Right cardiac atrium (tissue), 5 donors: ENCODE measurements at places on chromosomes 16 and 17. TPM values are rescaled to one million over a fixed set of nuclear protein-coding genes. Genes with fewer than 3 reads are reported as not detected.

GRCh38 chr16:48252013-48252412 lies 4.7 kb upstream of the ABCC11 start:
- DNase-seq = no peak

- peak; percentile 17 for DNase-seq
Observed at GRCh38 chr17:17089796-17090641, 47.8 kb downstream of the MPRIP start.

- DNase-seq = no peak
Observed at GRCh38 chr16:28121527-28121926, 58.0 kb upstream of the GSG1L start.

The SULT1A1 gene
- 29.1 TPM for polyA plus RNA-seq
